ENCODE measurements at places on chromosomes 2 and 18. TPM values are rescaled to one million over a fixed set of nuclear protein-coding genes. Genes with fewer than 3 reads are reported as not detected.

GRCh38 chr2:225337183-225337582 is 62.3 kb upstream of the NYAP2 start:
- H3K27me3 ChIP-seq = peaks cover 5% of the 10 kb centered on the region
- H3K27ac ChIP-seq = no peak overlapping the region
- no peak for DNase-seq
- no peaks in the 10 kb centered on the region for H3K4me1 ChIP-seq
- H3K4me3 ChIP-seq = no peak overlapping the region

GRCh38 chr2:67500541-67500940 is 103.4 kb downstream of the ETAA1 start:
- H3K4me3 ChIP-seq = no peak overlapping the region
- DNase-seq = no peak
- H3K4me1 ChIP-seq = no peaks in the 10 kb centered on the region

- peaks cover 41% of the 10 kb centered on the region for H3K27me3 ChIP-seq
- DNase-seq = no peak
- H3K36me3 ChIP-seq = no peaks in the 10 kb centered on the region
- H3K27ac ChIP-seq = no peak overlapping the region
- no peaks in the 10 kb centered on the region for H3K4me1 ChIP-seq
Observed at GRCh38 chr18:61901323-61901986, 8.6 kb upstream of the RNF152 start.

- H3K27ac ChIP-seq = no peak overlapping the region
- no peak overlapping the region for H3K4me3 ChIP-seq
- no peak for DNase-seq
- peaks cover 23% of the 10 kb centered on the region for H3K36me3 ChIP-seq
Observed at GRCh38 chr2:32712870-32713269, 85.0 kb downstream of the TTC27 start.

- no peak for DNase-seq
- H3K27ac ChIP-seq = peak overlapping the region; percentile 99
- H3K27me3 ChIP-seq = no peaks in the 10 kb centered on the region
- H3K36me3 ChIP-seq = peaks cover 42% of the 10 kb centered on the region
- peak overlapping the region; percentile 82 for H3K4me3 ChIP-seq
Observed at GRCh38 chr2:85854166-85854509, 34.7 kb downstream of the ST3GAL5 start.

TMEM178A gene
- not detected for total RNA-seq

ZSWIM2 gene
- not detected for total RNA-seq
